AML-193 (cell line): ENCODE measurements at places on chromosomes 16 and 17.

DNA sequence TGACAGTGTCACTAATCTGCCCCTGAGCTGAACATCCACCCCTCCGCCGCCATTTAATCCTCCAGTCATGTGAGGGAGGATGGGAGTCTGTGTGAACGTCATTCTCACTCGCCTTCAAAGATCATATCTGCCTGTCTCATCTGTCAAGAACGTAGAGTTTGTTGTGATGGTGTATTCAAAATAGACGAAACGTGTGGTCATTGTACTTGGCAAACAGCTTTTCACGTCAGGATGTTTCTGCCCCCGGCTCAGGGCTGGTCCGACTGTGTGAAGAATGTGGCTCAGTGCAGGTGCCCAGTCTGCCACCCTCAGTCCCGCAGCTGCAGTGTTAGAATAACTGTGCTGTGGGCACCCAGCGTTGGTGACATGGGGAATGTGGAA is 148.0 kb downstream of the KCNJ12 start:
- no peak for DNase-seq

DNA sequence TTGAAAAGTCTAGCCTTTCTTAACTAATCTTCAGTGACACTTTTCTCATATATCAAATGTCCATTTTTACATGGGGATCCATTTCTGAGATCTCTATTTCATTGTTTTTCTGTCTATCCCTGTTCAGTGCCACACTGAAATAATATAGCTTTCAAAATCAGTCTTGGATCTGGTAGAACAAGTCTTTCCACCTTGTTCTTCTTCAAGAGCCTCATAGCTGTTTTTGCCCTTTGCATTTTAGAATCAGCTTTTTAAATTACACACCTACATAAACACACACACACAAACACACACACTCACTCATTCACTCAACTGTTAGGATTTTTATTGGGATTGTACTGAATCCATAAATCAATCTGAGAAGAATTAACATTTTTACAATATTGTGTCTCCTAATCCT is 19.2 kb downstream of the GSDMB start:
- DNase-seq = no peak

DNA sequence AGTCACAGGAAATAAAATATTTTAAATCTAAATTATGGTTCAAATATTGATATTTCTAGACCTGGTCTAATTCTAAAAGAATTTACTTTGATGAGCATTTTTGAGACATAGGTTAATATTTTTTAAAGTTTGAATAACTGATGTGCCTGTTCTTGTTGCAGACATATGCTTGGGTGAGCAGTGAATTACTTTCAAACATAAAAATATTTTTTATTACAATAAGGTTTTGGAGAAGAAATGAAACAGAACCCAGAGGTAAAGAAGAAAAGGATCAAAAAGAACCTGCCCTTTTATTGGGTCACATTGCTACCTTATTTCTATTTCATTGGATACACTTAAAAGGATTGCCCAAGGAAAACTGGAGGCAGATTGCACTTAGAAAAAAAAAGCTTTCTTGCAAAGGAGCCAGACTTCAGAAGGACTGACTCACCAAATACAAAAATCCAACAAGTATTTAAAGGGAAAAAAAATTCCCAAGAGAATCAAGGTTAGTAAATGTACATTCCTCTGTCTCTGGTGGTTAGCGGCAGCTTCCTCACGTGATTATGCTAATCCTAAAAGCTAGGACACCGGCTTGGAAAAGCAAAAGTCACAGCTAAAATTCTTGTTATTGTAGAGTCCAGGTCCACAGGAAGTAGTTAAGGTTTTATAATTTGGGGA is 18.5 kb downstream of the ENPP7 start:
- DNase-seq = no peak

DNA sequence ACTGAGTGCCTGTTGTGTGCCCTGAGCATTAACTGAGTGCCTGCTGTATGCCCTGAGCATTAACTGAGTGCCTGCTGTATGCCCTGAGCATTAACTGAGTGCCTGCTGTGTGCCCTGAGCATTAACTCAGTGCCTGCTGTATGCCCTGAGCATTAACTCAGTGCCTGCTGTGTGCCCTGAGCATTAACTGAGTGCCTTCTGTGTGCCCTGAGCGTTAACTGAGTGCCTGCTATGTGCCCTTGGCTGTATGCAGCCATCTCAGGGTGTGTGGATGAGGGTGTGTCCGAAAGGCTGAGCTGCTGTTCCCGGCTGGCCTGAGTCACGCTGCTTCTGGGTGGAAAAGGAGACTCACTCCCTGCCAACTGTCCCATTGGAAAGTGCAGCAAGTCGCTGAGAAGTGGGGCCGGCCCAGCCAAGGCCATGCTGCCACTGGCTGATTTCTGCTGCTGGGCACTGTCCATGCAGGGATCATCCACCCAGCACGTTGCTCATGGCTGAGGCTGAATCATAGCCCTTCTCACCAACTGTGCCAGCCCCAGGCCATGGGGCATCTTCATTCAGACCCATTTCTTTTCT is 113.8 kb downstream of the OR1D5 start:
- no peak for DNase-seq

GRCh38 chr17:20260268-20260667 is 207.1 kb downstream of the LGALS9B start:
- DNase-seq = no peak

- no peak for DNase-seq
These were observed 88.7 kb upstream of the CBX4 start for GRCh38 chr17:79927688-79928501.
